Activated CD4-positive, alpha-beta T cell treated with anti-CD3 and anti-CD28 coated beads, Interleukin-2, amount 50 U/mL, for 4 hours (primary cell): ENCODE measurements at places on chromosomes 2 and 18.

GRCh38 chr2:105177536-105178254 is 63.8 kb upstream of the GPR45 start:
- no peak for DNase-seq

DNA sequence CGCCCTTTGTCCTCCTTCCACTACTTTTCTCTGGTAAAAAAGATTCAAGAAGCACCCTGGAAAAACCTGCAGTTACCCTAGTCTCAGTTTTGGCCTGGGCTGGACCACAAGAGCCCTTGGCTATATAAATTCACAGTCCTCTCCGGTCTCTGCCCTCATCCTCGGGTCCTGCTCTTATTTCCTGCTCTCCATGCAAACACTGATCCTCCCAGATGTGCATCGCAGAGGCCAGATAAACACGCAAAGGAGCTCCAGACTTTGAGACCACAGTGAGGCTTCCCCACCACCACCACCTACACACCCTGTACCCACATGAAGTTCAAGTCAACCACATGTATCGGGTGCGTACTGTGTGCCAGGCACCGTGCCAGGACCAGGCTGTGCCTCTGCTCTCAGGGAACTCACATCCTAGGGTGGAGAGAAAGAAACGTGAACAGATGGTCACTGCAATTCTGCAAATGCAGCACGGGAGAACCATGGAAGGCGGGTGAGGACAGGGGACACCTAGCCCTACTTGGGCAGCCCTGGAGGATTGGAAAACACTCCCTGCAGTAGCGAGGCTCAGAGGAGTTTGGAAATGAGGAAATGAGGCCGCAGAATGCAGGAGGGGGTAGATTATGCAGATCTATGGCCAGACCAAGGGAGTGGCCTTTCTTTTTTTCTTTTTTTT is 7.4 kb downstream of the CTDSP1 start:
- peak; percentile 49 for DNase-seq

- peak; percentile 65 for DNase-seq
These were observed 67.4 kb downstream of the STEAP3 start for GRCh38 chr2:119290859-119291587.

DNA sequence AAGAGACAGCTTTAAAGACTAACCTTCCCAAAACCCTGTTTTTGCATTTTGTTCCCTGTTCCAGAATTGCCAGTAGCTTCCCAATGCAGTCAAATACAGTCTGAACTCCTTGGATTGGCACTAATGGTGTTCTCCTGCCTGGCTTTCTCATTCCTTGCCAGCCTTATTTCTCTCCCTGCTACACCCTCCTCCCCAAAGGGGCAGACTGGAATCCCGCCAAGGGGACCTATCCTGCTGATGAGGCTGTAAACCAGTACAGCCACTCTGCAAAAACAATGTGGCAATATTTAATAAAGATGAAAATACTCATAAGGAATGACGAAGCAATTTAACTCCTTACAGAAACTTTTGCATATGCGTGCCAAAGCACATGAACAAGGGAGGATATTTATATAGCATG is 4.5 kb upstream of the SLC4A5 start:
- DNase-seq, result no peak

DNA sequence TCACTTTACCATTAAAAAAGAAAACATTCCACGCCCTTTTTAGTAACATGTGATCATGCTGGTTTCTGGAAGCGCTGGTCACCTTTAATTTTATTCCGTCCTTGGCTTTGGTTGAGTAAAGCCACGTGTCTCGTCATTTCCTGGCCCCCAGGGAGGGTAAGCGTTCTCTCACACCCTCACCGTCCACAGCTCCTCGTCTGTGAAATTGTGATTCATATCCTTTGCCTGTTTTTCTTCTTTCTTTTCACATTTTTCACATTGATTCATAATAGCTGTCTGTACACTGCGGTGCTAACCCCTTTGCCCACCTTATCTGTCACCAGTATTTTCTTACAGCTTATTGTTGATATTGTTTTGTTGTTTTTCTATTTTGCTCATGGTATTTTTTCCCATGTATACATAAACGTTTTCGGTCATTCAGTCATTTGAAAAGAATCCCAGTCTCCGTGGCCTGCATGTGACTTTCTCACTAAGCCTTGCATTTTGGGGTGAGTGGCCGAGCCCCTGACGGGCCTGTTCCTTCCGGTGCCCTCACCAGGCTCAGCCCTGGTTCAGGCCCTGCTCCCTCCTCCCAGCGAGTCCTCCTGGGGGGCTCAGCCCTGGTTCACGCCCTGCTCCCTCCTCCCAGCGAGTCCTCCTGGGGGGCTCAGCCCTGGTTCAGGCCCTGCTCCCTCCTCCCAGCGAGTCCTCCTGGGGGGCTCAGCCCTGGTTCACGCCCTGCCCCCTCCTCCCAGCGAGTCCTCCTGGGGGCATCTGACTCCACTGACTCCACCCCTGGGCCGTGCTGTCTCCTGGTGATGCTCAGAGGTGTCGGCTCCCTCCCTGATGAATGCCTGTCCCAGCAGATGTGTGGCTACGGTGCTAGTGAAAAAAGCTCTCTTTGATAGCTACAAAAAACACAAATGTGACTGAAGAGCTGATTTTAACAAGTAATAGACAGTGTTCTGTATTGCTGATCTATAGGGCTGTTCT is 249.7 kb upstream of the PXDN start:
- no peak for DNase-seq

DNA sequence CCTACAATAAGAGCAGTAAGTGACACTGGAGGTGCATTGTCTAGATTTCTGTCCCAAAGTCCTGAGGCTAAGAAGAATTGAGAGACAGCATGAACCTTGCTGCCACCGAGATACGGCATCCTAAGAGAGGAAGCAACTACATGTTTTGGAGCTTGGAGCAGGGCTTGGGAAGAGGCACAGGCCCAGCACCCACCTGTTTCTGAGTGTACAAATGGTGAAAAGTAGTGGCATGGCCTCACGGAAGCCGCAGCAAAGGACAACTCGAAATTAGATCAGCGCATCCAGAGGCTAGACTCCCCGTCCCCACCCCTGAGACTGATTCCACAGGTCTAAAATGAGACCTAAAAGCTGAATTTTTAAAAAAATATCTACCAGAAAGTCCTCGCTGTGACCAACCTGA is 127.5 kb downstream of the PTGR3 start:
- DNase-seq, result no peak

DNA sequence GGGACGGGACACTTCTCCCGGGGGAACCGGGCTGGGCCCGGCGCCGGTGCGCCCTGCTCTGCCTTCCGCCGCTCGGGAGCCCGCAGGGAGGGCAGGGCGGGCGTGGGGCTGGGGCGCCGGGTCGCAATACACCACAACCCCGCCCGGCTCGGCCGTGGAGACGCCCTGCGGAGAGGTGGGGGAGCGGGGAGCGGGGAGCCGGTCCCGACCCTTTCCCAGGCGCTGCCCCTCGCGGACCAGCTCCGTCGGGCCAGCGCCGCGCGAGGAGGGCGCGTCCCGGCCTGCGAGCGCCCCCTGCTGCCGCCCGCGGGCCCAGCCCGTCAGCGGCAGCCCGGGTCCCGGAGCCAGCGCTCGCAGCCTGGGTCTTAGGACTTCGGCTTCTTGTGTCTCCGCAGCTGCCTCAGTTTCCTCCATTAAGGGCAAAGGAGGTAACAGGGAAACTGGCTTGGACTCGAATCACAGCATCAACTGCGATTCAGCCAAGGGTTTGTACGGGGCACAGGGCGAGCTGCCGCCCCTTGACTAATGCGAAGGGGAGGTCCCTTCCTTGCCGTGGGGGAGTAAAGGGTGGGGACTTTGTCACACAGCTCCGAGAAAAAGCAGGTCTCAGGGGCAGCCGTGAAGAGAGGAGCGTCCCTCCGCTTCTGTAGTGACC is 635 bp upstream of the ADRA2B start:
- DNase-seq, result peak; percentile 48

GRCh38 chr18:34224423-34225217 is at the start of gene NOL4:
NOL4 (minus strand) TSS chr18:34224913; CDS start chr18:34223253, 1,660 bp downstream.
- no peak for DNase-seq

- DNase-seq, result no peak
These were observed 42.2 kb downstream of the THNSL2 start for GRCh38 chr2:88212251-88212790.

GRCh38 chr2:218320704-218321336 is 28.5 kb upstream of the TMBIM1 start:
- DNase-seq, result no peak

- no peak for DNase-seq
These were observed 78.5 kb upstream of the L3MBTL4 start for GRCh38 chr18:6493194-6493593.

- DNase-seq, result no peak
These were observed 33.5 kb downstream of the FEZ2 start for GRCh38 chr2:36564377-36564930.

GRCh38 chr2:180516232-180516631 is 464.2 kb upstream of the UBE2E3 start:
- no peak for DNase-seq

DNA sequence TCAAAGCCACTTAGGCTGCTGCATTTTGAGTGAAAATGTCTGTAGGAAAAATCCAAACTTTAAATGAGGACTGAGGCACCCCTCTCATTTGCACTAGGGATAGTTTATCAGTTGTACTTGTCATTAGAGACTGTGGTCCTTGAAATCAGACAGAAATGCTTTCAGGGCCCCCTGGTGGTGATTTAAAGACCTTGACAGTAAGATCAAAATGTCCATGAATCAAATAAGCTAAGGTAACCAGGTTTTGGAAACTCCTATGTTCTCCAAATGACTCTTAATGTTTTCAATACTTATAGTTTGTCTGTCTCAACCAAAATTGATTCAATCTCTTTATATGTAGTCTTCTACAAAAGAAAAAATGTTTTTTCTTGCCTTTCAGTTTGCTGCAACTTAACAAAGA is 28.8 kb upstream of the DDX18 start:
- DNase-seq, result peak; percentile 11

DNA sequence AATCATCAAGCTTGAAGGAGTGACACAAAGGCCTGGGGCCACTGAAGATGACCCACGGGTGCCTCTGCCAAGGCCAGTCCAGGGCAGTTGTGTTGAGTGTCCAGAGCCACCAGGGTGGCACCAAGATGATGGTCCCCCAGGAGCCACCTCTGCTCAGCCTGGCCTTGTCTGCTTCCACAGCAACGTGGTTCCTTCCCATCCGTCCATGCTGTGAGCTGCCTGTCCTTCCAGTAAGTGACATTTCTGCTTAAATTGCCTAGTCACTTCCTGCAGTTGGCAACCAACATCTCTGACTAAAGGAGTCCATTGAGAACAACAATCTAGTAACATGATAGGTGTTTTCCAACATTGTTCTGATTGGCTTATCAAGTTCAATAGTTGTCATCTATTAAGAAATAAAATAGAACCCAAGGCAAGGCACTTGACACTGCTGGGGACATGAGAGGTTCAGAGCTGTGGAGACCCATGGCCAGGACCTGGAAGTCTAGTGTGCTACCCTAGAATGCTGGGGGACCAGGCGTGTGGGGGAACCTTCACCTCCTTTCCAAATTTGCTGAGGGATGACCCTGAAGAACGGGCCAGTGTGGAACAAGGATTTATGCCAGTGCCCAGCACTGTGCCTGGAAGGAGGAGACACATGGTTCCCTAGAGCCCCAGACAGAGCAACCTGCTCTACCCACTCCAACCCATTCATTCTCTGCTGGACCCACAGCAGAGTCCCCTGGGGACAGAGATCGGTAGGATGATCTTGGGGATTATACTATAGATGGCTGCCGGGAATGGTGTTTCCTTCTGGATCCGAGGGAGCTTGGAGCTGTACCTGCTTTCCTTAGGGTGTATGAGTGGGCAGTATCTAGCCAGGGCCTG is 98.9 kb upstream of the EPC2 start:
- no peak for DNase-seq

DNA sequence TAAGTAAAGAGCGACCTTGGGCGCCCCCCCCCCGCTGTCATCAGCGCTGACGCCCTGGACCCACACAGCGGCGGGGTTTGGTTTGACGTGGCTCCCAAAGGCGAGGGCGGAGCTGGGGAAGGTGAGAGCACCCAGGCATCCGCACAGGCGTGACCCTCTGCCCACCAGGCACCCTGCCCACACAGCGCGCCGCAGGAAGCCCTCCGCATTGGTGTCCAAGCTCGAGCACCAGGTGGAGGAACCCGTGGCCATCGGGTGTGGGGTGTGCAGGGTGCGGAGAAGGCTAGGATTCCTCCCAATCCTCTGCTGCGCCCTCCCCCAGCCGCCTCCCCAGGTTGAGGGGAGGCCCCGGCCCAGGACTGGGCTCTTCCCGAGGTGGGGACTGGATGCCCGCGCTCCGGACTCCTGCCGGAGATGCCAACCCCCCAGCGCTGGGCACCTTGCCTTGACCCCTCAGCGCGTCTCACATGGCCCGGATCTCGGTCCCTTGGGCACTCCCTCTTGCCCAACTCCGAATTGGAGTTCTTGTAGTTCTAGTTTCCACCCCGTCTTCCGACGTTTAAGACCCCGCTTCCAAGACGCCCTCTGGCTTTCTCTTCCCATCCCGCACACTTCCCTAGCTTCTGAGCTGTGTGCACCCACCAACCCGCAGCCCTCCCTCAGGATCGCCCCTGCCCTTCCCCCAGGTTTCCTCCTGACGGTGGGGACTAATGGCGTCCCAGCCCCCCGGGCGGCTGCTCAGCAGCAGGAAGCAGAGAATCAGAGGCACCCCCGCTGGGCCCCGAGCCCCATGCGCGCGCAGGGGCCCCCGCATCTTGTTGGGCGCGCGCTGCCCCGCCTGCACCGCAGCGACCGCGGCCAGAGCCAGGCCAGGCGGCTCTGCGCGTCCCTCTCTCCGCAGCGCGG is 25.9 kb upstream of the RESP18 start:
- DNase-seq, result no peak

DNA sequence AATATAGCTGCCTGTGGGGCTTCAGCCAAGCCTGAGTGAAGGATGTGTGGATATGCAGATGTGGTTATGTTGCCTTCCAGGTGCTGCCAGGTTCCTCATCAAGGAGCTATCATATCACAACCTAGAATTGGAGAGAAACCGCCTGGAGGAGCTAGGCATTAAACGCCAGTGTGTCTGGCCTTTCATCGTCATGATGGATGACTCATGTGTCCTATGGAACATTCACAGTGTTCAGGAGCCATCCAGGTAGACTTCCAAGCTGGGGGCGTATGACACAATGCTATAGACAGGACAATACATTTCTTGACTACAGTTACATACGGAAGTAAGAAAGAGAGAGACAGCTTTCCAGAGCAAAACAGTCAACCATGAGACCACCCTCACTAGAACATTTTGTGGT is 86.8 kb downstream of the ESCO1 start:
- DNase-seq, result no peak

DNA sequence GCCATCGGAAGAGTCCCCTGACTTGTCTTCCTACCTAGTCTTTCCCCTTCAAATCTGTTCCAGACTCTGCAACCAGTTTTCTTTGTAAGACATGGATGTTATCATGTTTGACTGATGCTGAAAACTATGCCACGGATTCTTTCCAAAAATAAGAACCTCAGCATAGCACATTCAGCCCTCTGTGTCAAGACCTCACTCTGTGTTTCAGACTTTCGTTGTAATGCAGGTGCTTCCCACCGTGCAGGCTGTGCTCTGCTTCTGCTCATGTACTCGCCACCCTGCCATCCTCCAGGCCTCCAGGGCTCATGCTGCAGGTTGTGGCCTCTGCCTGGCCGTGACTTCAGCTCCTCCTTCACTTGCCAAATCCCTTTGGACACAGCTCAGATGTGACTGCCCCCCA is 347.0 kb upstream of the RAB12 start:
- DNase-seq, result no peak

DNA sequence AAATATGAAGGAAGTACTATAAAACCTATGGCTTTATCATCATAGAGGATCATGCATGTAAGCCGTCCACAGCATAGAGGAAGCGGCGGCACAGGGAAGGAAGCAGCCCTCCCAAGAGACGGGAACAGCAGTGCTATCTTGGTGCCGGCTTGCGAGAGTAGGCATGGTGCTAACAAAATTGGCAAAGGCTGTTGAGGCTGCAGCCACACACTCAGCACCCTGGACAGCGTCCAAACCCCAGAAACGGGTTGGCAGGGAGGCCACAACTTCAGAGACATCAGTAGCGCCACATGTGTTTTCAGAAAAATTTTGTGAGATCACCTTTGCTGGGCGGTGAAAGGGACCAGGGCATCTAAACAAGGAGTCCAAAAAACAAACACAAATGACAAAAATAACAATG is 37.7 kb downstream of the NETO1 start:
- DNase-seq, result no peak
